Peyer's patch (tissue), 4 donors: ENCODE measurements at places on chromosomes 4 and X. TPM values are rescaled to one million over a fixed set of nuclear protein-coding genes. Genes with fewer than 3 reads are reported as not detected.

DNA sequence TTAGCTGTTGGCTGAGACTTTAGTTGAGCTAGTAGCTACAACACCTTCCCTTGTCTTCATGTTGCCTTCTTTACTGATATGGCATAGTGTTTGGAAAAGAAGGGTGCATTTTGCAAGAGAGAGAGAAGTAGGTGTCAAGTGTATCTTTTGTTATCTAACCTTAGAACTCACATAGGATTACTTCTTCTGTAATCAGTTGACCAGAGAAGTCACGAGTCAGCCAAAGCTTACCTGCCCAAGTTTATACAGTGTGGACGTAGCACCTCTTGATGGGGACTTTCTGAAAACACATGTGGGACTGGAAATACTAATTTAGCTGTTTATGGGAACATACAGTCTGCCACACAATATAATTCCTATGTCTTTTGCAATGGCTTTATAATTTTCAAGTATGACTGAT lies 56.0 kb downstream of the UGT8 start:
- H3K36me3 ChIP-seq = no peaks in the 10 kb centered on the region
- H3K4me3 ChIP-seq = no peak overlapping the region
- H3K27me3 ChIP-seq = no peaks in the 10 kb centered on the region
- DNase-seq = no peak

DNA sequence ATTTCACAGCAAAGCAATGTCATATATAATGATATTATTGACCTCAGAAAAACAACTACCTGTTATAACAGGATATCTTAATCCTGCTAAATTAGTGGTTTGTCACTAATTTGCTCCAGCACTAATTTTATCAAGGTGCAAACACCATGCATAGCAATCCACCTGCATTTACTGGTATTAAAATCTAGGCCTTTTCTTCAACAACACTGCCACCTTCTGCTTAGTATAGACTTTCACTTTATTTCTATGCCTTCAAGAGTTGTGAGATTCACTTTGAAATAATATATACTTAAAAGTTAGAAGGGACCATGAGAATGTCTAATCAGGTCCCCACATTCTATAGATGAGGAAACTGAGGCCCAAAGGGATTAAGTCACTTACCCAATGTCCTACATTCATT lies 82.1 kb upstream of the IQCM start:
- no peaks in the 10 kb centered on the region for H3K36me3 ChIP-seq
- H3K4me3 ChIP-seq = no peak overlapping the region
- H3K27ac ChIP-seq = no peak overlapping the region
- no peak for DNase-seq

DNA sequence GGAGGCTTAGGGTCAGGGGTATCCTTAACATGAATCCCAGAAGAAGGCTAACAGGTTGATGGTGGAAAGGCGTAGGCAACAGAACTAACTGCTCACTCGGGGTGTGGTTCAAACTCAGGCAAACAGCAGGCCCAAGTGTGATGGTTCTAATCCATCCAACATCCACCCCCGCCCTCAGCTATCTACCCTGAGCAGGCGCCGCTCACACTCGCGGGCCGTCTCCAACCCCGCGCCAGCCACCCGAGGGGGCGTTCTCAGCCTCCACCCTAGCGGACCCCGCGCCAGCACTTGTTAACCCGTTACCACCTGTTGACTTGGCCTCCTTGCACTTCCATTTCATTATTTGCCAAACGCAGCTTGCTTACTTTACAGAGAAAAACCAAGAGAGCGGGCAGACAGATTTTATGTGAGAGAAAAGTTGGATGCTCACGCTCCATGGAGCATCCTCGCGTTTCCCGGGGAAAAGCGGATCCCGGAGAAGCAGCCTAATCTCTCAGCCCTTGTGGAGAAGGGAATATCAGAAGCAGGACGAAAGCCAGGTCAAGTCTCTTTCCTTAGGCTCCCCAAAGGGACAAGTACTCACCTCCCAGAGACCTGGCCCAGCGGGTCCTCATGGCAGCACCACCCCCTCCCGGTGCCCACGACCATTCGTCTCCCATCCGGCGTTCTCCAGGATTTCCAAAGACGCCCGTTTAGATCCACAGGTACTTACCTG lies 773 bp downstream of the SNCA start:
- H3K4me3 ChIP-seq = peak overlapping the region; percentile 56
- no peaks in the 10 kb centered on the region for H3K36me3 ChIP-seq
- peaks cover 5% of the 10 kb centered on the region for H3K4me1 ChIP-seq
- no peak overlapping the region for H3K27ac ChIP-seq
- H3K27me3 ChIP-seq = no peaks in the 10 kb centered on the region
- DNase-seq = no peak

GRCh38 chrX:112967341-112967740 lies 126.7 kb upstream of the AMOT start:
- no peaks in the 10 kb centered on the region for H3K36me3 ChIP-seq
- no peaks in the 10 kb centered on the region for H3K27me3 ChIP-seq
- H3K4me1 ChIP-seq = no peaks in the 10 kb centered on the region
- H3K27ac ChIP-seq = no peak overlapping the region
- no peak overlapping the region for H3K4me3 ChIP-seq
- no peak for DNase-seq

DNA sequence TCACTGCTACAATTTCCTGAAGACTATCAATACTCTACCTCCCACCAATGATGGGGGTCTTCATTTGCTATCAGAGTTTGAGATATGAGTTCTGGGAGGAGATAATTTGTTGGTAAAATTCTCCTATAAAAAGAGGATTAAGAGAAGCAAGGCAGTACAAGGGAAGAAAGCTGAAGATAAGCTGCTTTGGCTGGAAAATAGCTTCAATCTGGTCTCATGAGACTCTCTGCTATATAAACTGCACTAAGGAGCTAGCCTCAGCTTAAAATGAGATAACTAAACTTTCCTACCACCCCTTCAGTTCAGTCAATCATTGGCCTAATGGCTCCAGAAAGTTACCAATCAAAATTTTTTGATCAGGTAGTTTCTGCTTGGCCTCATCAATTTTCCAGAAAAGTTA lies 2105.0 kb downstream of the ARAP2 start:
- no peak for DNase-seq
- H3K4me1 ChIP-seq = no peaks in the 10 kb centered on the region
- no peak overlapping the region for H3K4me3 ChIP-seq
- no peak overlapping the region for H3K27ac ChIP-seq

Gene UCHL1
- total RNA-seq = 61.1 TPM

Gene CACNA1F
- 1.7 TPM for total RNA-seq

DNA sequence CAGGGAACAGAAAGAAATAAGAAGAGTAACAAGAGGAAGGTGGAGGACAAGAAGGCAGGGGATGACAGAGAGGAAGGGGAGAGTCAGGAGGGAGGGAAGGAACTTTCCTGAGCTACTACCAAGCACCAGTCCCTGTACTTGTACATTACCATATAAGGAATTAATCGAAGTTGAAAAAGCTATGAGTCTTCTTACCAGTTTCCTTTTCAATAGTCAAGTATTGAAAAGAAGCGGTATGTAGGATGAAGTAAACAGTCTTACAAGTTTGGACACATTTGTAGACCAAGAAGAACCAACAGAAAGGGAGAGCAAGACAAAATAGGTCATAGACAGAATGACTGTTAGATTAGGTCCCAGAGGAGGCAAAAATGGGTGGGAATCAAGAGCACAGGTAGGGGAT lies 629.7 kb upstream of the DIPK2B start:
- no peaks in the 10 kb centered on the region for H3K4me1 ChIP-seq

GRCh38 chr4:147289181-147289580 lies 191.7 kb upstream of the EDNRA start:
- H3K27me3 ChIP-seq = no peaks in the 10 kb centered on the region
- H3K36me3 ChIP-seq = no peaks in the 10 kb centered on the region
- no peak overlapping the region for H3K27ac ChIP-seq
- no peaks in the 10 kb centered on the region for H3K4me1 ChIP-seq
- no peak for DNase-seq

DNA sequence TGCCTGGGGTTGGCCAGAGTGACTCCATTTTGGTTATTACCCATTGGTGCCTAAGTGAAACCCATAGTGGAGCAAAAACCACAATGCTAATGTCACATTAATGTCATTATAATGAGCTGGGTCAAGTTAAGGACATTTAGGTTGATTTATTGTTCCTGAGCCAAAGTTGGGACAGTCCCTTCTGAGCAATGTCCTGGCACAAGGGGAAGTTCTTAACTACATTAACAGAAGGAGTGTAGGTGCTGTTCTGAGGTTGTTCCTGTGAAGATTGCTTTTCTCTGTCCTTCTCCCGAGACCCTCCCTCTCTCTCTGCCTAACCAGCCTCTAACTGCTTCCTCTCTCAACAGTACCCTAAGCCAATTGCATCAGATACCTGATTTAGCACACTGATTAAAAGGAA lies 1956.8 kb upstream of the PCDH10 start:
- no peak overlapping the region for H3K27ac ChIP-seq
- H3K4me1 ChIP-seq = no peaks in the 10 kb centered on the region
- H3K27me3 ChIP-seq = no peaks in the 10 kb centered on the region

Gene GPR119
- total RNA-seq = not detected

- no peak overlapping the region for H3K27ac ChIP-seq
- DNase-seq = no peak
- H3K4me3 ChIP-seq = no peak overlapping the region
- no peaks in the 10 kb centered on the region for H3K4me1 ChIP-seq
Observed at GRCh38 chr4:86233681-86234080, 126.2 kb downstream of the MAPK10 start.

Gene ATP11C
- total RNA-seq = 46.2 TPM

DNA sequence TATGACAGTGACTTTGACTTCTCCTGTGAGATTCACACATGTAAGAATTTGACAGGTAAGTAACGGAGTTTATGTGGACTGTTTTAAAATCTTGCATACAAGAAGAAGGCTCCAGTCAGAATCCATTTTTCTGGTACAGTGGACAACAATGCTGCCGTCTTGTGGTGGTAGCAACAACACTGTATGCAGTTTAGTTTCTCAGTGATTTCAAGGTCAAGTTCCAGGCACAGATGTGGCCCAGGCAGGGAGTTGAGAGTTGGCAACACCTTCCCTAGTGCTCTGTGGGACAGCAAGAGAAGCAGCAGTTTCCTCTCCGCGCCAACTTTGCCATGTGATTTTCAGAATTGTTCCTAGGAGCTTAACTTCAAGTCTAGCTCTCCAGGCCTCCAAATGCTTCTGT lies 56.0 kb upstream of the STPG2 start:
- no peak overlapping the region for H3K4me3 ChIP-seq
- no peak overlapping the region for H3K27ac ChIP-seq
- no peaks in the 10 kb centered on the region for H3K27me3 ChIP-seq
- H3K36me3 ChIP-seq = no peaks in the 10 kb centered on the region
- no peaks in the 10 kb centered on the region for H3K4me1 ChIP-seq
